ENCODE measurements at places on chromosomes 7 and 10. TPM values are rescaled to one million over a fixed set of nuclear protein-coding genes. Genes with fewer than 3 reads are reported as not detected.
A peak's percentile ranks its signal among the peaks of the same experiment; 100 is the strongest.

The SFRP5 gene
- total RNA-seq, result 59.1 TPM

The INHBA gene
- 5.4 TPM for total RNA-seq

The WEE2 gene
- not detected for total RNA-seq

The TNKS2 gene
- 33.8 TPM for total RNA-seq

The AKR1C8 gene
- total RNA-seq, result not detected

The DENND2A gene
- total RNA-seq, result 84.8 TPM

The EBLN1 gene
- total RNA-seq, result 0.21 TPM

The NPFFR1 gene
- not detected for total RNA-seq

The PTPRN2 gene
- 2.8 TPM for total RNA-seq

- H3K4me1 ChIP-seq, result no peaks in the 10 kb centered on the region
- no peaks in the 10 kb centered on the region for H3K27me3 ChIP-seq
- H3K36me3 ChIP-seq, result no peaks in the 10 kb centered on the region
- no peak for DNase-seq
- no peak overlapping the region for H3K27ac ChIP-seq
- H3K4me3 ChIP-seq, result no peak overlapping the region
Observed at GRCh38 chr7:30411173-30411572, 67.4 kb downstream of the NOD1 start.

GRCh38 chr10:44973323-44974081 lies 5.1 kb downstream of the DEPP1 start:
- H3K4me3 ChIP-seq, result no peak overlapping the region
- H3K36me3 ChIP-seq, result no peaks in the 10 kb centered on the region
- no peak for DNase-seq
- H3K4me1 ChIP-seq, result no peaks in the 10 kb centered on the region
- H3K27me3 ChIP-seq, result no peaks in the 10 kb centered on the region

- no peak for DNase-seq
- H3K4me1 ChIP-seq, result no peaks in the 10 kb centered on the region
- H3K27me3 ChIP-seq, result no peaks in the 10 kb centered on the region
- H3K4me3 ChIP-seq, result no peak overlapping the region
- no peak overlapping the region for H3K27ac ChIP-seq
- no peaks in the 10 kb centered on the region for H3K36me3 ChIP-seq
Observed at GRCh38 chr7:66331883-66332282, 126.7 kb downstream of the TPST1 start.

DNA sequence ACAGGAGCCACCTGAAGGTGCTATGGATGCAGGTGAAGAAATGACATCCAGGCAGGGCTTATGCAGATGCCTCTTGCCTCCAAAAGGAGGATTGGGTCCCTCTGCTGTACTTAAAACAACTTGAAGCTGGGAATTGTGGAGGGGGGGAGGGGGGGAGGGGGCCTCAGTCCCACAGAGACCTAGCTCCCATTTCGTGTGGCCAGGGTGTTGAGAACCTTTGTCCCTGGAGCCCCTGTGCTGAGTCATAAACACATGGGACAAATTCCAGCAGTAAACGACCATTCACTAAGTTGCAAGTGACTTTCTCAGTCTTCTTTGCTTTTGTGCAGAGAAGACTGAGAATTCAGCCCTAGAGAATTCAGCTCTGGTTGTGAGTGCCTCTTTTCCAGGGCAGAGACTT lies 96.5 kb upstream of the PODXL start:
- DNase-seq, result no peak
- peak overlapping the region; percentile 75 for H3K27ac ChIP-seq
- no peaks in the 10 kb centered on the region for H3K27me3 ChIP-seq
- H3K4me1 ChIP-seq, result no peaks in the 10 kb centered on the region

GRCh38 chr10:86699541-86699940 lies 31.2 kb downstream of the LDB3 start:
- DNase-seq, result no peak
- H3K4me3 ChIP-seq, result no peak overlapping the region
- H3K27me3 ChIP-seq, result no peaks in the 10 kb centered on the region
- no peaks in the 10 kb centered on the region for H3K4me1 ChIP-seq
- no peaks in the 10 kb centered on the region for H3K36me3 ChIP-seq

DNA sequence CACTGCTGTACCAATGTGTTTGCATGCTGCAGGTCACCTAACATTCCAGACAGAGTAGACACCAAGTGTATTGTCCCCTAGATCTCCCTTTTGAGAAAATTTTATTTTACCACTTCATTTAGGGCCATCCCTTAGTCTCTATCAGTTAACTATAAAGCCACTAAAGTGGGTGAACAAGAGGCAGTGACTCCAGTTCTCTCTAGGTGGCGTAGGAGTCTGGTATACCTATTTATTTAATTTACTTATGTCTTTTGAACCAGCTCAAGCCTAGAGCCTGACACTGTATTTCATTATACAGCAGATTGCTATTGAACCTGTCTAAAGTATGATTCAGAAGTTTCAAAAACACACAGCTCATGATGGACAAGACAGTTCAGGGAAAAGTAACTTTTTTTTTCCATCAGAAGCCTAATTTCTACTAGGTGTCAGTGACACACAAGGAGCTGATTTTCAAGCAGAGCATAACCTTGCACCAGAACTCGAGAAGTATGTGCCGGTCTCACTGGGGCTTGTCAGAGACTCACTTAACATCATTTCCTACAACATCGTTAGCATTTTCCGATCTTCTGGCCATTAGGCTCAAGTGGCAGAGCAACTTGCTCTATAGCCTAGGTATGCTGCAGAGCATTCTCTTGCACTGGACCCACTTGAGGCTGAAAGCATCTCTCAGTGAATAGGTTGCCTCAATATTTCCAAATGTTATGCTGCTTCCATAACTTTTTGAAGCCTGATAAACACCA lies 175.4 kb downstream of the CDC14C start:
- no peak for DNase-seq
- H3K27ac ChIP-seq, result no peak overlapping the region
- H3K4me3 ChIP-seq, result no peak overlapping the region

- no peaks in the 10 kb centered on the region for H3K4me1 ChIP-seq
- H3K4me3 ChIP-seq, result no peak overlapping the region
- H3K27ac ChIP-seq, result no peak overlapping the region
- no peak for DNase-seq
- no peaks in the 10 kb centered on the region for H3K27me3 ChIP-seq
Observed at GRCh38 chr7:5610500-5611186, 170.8 kb downstream of the RNF216 start.

GRCh38 chr10:24603333-24603732 lies 120.4 kb downstream of the ARHGAP21 start:
- no peaks in the 10 kb centered on the region for H3K27me3 ChIP-seq
- DNase-seq, result no peak
- no peak overlapping the region for H3K27ac ChIP-seq
- no peaks in the 10 kb centered on the region for H3K4me1 ChIP-seq
- no peak overlapping the region for H3K4me3 ChIP-seq
- no peaks in the 10 kb centered on the region for H3K36me3 ChIP-seq

DNA sequence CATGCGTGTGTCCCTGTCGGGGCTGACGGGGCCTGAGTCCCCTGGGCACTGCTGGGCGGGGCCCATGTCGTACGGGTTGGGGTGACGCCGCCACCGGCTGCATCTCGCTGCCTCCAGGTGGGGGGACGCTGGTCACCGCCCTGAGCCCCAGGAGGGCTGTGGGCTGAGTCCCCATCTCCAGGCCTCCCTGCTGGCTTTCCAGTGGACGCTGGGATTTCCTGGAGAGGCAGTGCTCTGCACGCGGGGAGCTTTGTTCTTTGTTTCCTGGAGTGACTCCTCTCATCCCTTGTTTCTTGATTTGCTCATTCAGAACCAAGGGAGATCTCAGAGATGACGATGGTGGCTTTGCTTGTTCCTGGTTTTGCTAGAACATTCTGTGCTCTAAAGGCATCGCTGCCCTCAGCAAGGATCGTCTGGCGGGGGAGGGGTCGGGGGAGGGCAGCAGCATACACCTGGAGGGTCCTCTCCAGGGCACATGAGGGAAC lies 21.0 kb downstream of the PWWP2B start:
- peak overlapping the region; percentile 54 for H3K27ac ChIP-seq
- no peaks in the 10 kb centered on the region for H3K36me3 ChIP-seq
- no peaks in the 10 kb centered on the region for H3K27me3 ChIP-seq
- DNase-seq, result no peak
- no peak overlapping the region for H3K4me3 ChIP-seq

DNA sequence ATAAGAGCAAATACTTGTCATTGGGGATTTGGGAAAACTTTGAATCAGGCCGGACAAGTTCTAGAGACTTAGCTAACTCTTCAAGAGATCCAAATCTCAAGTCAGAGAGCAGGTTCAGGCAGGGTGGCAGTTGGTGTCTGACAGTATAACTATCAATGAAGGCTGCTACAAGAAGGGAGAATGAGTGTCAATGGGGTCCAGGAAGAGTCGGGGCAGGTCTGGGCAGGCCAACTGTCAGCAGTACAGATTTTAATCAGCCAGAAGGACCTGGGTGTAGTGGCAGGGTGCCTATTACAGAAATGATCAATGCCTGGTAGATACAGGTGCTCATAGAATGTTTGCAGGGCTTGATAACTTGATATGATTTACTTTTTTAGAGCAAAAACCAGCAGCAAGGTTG lies 751.1 kb downstream of the GRM8 start:
- H3K36me3 ChIP-seq, result no peaks in the 10 kb centered on the region
- no peaks in the 10 kb centered on the region for H3K27me3 ChIP-seq
- no peaks in the 10 kb centered on the region for H3K4me1 ChIP-seq

- no peaks in the 10 kb centered on the region for H3K36me3 ChIP-seq
- no peaks in the 10 kb centered on the region for H3K4me1 ChIP-seq
- no peaks in the 10 kb centered on the region for H3K27me3 ChIP-seq
- H3K4me3 ChIP-seq, result no peak overlapping the region
- peak overlapping the region; percentile 67 for H3K27ac ChIP-seq
Observed at GRCh38 chr7:99021941-99022560, 121.9 kb downstream of the SMURF1 start.

- H3K36me3 ChIP-seq, result no peaks in the 10 kb centered on the region
- no peak overlapping the region for H3K4me3 ChIP-seq
- no peak overlapping the region for H3K27ac ChIP-seq
- no peaks in the 10 kb centered on the region for H3K4me1 ChIP-seq
- H3K27me3 ChIP-seq, result no peaks in the 10 kb centered on the region
- no peak for DNase-seq
Observed at GRCh38 chr7:1859266-1860035, 189.4 kb downstream of the ELFN1 start.

GRCh38 chr7:39342763-39343162 lies 223.4 kb upstream of the YAE1 start:
- H3K36me3 ChIP-seq, result no peaks in the 10 kb centered on the region
- no peaks in the 10 kb centered on the region for H3K4me1 ChIP-seq

DNA sequence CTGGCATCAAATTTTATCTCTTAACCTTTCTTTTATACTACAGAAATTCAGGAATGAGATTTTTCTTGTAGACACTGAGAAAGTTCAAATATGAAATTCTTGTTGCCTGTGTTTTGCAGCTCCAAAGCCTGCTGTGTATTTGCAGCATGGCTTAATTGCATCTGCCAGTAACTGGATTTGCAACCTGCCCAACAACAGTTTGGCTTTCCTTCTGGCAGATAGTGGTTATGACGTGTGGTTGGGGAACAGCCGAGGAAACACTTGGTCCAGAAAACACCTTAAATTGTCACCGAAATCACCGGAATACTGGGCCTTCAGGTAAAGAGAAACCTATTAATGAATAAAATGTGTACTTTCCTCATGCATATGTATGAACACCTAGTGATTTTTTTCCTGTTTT lies 24.8 kb downstream of the LIPK start:
- H3K4me3 ChIP-seq, result no peak overlapping the region
- no peak overlapping the region for H3K27ac ChIP-seq

GRCh38 chr7:54252256-54253035 lies 289.7 kb upstream of the VSTM2A start:
- H3K36me3 ChIP-seq, result no peaks in the 10 kb centered on the region
- no peaks in the 10 kb centered on the region for H3K27me3 ChIP-seq
- DNase-seq, result no peak
- H3K27ac ChIP-seq, result no peak overlapping the region
- H3K4me1 ChIP-seq, result no peaks in the 10 kb centered on the region
- H3K4me3 ChIP-seq, result no peak overlapping the region

GRCh38 chr7:23967949-23968599 lies 258.1 kb downstream of the STK31 start:
- no peak for DNase-seq

- no peaks in the 10 kb centered on the region for H3K36me3 ChIP-seq
- no peak overlapping the region for H3K4me3 ChIP-seq
- no peak overlapping the region for H3K27ac ChIP-seq
- H3K27me3 ChIP-seq, result no peaks in the 10 kb centered on the region
- DNase-seq, result no peak
Observed at GRCh38 chr10:50918529-50918928, 33.1 kb upstream of the A1CF start.

DNA sequence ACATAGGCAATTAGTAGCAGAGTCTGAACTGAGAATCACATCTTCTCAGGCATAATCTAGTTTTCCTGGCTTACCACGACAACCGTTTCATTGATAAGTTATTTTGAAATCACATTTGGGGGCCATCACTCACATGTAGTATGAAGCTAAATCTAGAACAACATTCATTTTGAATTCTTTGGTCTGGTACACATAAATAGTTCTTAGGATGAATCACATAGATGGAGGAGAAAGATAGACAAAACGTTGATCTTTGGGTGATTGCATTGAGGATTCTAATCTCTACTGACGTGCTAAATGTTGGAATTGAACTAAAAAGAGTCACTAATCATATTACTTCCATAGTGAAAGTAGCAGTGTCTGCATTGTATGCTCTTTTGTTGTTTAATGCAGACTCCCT lies 1022.6 kb downstream of the LRMDA start:
- no peak for DNase-seq
- no peak overlapping the region for H3K4me3 ChIP-seq
- no peak overlapping the region for H3K27ac ChIP-seq
- H3K36me3 ChIP-seq, result no peaks in the 10 kb centered on the region
- H3K4me1 ChIP-seq, result no peaks in the 10 kb centered on the region

- no peak overlapping the region for H3K27ac ChIP-seq
- H3K36me3 ChIP-seq, result no peaks in the 10 kb centered on the region
- no peak for DNase-seq
- no peaks in the 10 kb centered on the region for H3K27me3 ChIP-seq
Observed at GRCh38 chr10:1094112-1095057, 38.2 kb downstream of the WDR37 start.

DNA sequence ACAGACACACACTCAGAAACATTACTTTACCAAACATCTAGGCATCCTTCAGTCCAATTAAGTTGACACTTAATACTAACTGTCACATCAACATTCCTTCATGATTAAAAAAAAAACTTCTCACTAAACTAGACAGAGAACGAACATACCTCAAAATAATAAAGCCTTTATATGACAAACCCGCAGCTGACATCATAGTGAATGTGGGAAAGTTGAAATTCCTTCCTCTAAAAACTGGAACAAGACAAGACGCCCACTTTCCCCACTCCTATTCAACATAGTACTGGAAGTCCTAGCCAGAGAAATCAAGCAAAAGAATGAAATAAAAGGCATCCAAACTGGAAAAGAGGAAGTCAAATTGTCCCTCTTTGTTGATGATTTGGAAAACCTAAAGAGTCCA lies 96.9 kb upstream of the PPP1R9A start:
- no peak overlapping the region for H3K27ac ChIP-seq
- H3K4me1 ChIP-seq, result no peaks in the 10 kb centered on the region
- no peak for DNase-seq
- no peak overlapping the region for H3K4me3 ChIP-seq
- H3K27me3 ChIP-seq, result no peaks in the 10 kb centered on the region

DNA sequence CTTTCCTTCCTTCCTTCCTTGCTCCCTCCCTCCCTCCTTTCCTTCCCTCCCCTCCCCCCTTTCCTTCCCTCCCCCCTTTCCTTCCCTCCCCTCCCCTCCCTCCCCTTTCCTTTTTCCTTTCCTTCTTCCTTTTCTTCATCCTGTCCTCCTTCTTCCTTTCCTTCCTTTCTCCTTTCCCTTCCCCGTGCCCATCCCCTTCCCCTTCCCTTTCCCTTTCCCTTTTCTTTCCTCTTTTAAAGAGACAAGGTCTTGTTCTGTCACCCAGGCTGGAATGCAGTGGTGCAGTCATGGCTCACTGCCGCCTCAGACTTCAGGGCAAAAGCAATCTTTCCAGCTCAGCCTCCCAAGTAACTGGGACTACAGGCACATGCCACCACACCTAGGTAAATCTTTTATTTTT lies 54.0 kb downstream of the KIF20B start:
- DNase-seq, result no peak
- no peaks in the 10 kb centered on the region for H3K27me3 ChIP-seq
- H3K4me3 ChIP-seq, result no peak overlapping the region
- no peaks in the 10 kb centered on the region for H3K36me3 ChIP-seq

Data from uterus (tissue), 4 donors.